ENCODE measurements at places on chromosomes 1 and 21. TPM values are rescaled to one million over a fixed set of nuclear protein-coding genes. Genes with fewer than 3 reads are reported as not detected.

GRCh38 chr1:150151291-150152181 is 1.8 kb downstream of the PLEKHO1 start:
- no peak for DNase-seq

DNA sequence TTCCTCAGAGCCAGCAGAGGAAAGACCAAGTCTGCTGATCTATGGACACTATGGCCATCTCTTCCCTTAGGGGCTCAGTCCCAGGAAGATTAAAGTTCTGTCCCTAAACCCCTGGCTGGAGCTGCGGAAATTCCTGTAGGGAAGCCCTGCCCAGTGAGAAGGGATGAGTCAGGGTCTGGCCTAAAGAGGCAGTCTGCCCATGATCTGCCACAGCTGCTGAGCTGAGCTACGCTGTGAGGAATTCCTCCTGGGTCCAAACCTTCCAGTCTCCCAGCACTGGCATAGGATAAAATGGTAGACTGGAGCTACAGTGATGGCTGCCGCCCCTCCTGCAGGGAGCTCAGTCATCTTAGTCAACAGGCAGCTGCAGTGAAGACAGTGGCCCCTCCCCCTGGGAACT is 213.7 kb downstream of the BRINP2 start:
- DNase-seq = no peak

DNA sequence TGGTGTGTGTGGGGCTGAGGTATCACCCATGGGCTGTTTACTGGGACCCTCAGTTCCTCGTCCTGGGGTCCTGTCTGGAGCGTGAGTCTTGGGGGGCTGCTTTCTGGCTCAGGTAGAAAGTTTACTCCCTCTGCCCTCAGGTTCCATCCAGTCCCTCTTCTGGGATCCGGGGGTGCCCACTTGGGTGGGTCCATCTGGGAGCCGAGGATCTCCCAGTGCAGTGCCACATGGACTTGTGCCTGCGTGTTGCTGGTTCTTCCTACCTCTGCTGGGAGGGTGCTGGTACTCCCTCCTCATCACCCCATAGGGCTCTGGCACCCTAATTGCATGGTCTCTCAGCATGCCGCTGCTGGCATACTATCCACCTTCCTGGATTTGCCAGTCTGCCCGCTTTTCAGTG is 14.0 kb downstream of the SNAP47 start:
- DNase-seq = no peak

Gene PHLDA3
- 21.1 TPM for total RNA-seq

DNA sequence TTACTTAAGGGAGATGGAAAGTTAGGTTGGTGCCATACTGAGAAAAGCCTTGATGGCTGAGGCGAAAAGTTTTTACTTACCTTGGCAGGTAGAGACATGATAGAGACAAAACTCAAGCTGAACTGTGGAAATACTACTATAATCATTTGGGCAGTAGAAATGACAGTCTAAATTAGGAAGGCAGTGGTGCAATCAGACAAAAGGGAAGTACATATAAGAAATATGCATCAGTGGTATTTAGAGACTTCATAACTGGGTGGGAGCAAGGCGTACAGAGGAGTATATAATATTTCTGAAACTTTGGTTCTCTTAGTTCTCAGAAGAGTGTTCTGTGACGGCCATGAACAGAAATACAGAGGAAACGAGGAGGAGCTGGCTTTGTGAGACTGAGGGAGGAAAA is 2.4 kb upstream of the CEP350 start:
- DNase-seq = no peak

DNA sequence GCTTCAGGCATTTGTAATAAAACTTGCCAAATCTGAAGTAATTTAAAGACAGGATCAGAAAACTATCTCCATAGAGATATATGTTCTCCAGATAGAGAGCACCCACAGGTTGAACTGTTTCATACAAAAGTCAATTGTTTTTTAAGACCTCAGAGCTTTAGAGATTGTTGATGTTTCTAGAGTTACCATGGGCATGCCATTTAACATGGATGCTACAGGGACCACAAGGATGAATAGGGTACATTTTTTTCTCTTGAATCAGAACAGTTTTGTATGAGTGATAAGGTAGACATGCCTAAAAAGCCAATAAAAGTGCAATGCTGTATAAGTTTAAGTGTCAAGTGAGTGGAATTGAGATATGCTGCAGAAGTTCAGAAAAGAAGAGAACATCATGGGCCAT is 511.0 kb upstream of the CAMK1G start:
- no peak for DNase-seq

Gene CNTN2
- total RNA-seq = 0.58 TPM

DNA sequence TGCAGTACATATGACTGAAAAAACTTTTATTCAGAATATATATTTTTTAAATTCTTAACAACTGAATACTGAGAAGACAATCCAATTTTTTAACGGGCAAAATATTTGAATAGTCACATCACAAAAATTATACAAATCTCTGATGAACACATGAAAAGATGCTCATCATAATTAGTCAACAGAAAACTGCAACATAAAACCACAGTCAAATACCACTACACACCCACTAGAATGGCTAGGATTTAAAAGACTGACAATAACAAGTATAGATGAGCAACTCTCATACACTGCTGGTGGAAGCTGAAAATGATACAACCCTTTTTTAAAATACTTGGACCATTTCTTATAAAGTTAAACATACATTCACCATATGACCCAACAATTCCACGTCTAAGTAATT is 87.7 kb upstream of the TNFSF4 start:
- DNase-seq = no peak

Gene SPATA17
- total RNA-seq = 1.2 TPM

GRCh38 chr1:25651824-25652741 is 35.5 kb downstream of the MAN1C1 start:
- DNase-seq = peak; percentile 44

DNA sequence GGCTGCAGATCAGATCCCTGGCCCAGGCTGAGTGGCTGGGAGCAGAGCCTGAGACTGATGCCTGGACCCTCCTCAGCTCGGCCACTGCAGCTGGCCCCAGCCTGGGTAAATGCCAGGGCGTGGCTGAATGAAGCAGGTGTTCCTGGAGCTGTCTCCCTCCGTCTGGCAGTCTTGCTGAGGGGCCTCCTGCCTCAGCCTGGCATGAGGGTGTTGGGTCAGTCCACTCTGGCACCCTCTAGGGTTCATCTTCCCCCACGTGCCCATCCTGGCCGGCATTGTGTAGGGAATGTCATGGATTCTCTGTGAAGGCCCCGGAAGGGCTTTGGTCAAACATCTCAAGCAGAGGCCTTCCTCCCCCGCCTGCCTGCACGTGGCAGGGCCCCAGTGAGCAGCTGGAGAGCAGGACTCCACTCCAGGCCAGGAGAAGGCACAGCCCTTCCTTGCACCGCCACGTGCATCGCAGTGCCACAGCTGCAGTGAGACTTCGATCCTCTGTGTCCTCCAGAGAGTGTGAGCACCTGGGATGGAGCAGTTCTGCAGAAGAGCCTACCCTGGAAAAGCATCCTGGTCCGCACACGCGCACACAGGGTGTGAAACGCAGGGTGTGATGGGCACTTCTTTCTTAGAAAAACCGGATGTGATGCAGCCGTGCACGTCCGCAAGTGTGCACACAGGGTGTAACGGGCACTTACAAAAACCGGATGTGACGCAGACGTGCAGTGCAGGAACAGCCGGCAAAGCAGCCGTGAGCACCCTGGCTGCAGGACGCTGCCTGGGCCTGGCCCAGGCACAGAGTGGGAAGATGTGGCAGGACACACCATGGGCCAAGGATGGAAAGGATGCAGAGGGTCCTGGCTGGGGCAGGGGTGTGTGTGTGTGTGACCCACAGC is 4.6 kb upstream of the KRTAP10-4 start:
- no peak for DNase-seq

DNA sequence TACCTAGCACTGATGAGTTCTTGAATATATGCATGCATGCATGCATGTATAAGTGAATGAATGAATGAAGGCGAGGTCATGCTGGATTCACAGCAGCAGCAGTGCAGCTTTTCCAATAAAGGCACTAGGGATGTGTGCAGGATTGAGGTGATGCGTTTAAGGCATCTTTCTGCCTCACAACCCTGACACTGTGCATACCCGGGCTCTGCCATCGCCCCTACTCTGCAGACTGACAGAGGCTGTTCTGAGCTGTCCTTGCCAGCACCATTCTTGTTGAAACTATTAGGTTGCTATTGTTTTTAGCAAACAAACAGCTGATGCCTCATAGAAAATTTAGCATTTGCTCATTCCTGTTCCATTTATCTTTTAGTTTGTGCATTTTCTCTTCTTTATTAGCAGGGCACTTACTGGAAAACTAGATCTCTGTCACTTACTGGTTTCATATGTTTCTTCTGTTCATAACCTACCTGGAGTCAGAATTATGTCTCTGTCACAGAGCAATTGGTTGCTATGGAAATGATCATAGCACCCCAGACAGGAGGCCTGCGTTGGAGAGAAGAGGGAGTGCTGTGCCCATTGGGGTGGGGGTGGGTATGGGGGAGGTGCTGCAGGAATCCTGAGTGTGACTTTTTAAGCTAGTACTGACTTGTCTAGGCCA is 79.0 kb downstream of the CD58 start:
- no peak for DNase-seq

Gene BMP8A
- 0.16 TPM for total RNA-seq

GRCh38 chr21:34157521-34157920 is 84.1 kb downstream of the MRPS6 start:
- DNase-seq = no peak

- peak; percentile 80 for DNase-seq
These were observed 2.9 kb downstream of the IFI6 start for GRCh38 chr1:27668808-27669723.

DNA sequence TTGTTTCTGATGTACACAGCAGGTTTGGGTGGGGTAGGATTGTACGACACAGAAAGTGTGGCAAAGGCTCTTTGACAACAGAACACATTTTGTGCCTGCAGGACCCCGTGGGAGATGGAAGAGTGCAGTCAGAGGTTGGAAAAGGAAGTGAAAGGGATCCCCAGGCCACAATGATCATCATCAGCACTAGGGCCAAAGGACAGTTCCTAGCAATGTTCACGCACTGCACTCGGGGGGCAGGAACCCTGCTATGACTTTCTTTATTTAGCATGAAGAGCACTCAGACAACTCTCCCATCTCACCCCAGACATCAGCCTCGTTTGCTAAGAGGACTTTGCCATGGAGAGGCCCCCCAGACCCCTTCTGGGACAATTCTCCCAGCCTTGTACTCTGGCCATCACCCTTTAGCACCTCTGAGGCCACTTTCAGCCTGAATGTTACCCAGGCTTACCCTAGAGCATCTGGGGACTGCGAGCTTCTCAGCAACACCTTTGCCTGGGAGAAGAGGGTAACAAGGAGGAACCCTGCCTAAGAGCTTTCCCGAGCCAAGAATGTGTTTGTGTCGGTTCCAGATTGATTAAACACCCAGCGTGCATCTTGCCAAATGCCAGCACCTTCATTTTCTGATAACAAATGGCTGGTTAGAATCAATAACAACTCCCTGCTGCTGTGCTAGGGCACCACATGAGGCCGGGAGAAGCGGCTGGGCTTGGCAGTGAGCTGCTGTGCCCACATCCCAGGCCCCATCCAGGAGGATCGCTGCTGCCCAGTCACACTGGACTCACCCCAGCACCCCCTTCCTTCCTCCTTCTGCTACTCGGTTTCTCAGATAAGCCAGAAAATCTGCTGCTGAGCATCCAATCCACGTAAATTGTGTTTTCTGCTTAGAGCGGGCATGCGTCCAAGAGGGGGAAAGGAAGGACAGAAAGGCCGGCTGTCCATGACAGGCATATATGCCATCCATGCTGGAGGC is 633.1 kb downstream of the AJAP1 start:
- DNase-seq = no peak

- DNase-seq = no peak
These were observed 18.8 kb downstream of the GPR52 start for GRCh38 chr1:174466607-174467006.

- no peak for DNase-seq
These were observed 90.0 kb downstream of the TYW3 start for GRCh38 chr1:74822851-74823401.

Gene ETNK2
- total RNA-seq = 4.4 TPM

Gene PCP4
- 5.4 TPM for total RNA-seq

DNA sequence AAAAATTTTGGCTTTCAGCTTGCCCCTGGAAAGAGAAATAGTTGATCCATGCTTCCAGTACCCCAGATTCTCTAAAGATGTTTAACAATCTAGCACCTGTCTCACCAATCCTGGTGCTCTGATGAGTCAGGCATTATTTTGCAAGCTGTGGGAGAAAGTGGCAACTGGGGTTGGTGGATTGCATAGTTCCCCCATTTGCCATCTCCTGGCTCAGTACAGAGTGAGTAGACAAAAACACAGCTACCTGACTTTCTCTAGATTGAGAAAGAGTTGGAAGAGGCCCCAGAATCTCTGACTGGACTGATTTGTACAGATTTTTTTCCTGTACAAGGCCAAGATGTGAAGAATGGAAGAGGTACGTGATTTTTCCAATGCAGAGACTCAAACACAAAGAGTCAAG is 75.1 kb upstream of the NEGR1 start:
- DNase-seq = no peak

- no peak for DNase-seq
These were observed 108.0 kb downstream of the SGIP1 start for GRCh38 chr1:66641891-66642473.

GRCh38 chr1:1629430-1630190 is 2.4 kb upstream of the MMP23B start:
- DNase-seq = no peak

- no peak for DNase-seq
These were observed 317.7 kb upstream of the ESRRG start for GRCh38 chr1:217040711-217041455.

- DNase-seq = peak; percentile 52
These were observed 18.9 kb downstream of the SGIP1 start for GRCh38 chr1:66552829-66553228.

DNA sequence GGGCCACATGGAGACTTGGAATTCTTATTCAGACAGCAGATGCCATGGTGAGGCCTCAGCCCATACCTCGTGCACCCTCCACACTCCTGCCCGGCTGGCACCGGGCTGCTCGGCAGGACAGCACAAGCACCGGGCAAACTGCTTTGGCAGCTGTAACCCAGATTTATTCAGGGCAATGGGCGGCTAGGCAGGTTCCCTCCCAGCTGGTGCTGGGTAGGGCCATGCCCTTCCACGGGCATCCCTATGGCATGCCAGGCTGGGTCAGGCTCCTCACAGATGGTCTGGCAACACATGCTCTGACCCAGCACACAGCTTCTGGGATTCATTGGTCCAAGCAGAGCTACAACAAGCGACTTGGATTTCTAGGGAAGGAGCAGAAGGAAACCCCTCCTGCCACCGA is 53.4 kb downstream of the ATP1A1 start:
- DNase-seq = no peak

DNA sequence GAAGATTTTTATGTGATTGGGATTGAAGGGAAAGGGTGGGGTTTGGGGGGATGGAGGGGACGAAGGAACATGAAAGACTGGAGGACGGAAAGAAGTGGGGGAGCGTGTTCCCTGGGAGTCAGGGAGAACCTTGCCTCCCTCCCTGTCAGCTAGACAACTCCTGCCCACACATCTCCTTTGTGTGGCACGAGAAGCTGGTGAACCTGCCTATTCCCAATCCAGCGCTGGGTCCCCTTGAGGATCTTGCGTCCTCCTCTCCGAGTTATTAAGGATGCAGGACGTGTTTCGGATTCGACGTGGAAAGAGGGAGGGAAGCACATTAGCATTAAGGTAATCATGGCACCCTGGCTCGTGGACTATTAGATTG is 1.4 kb downstream of the LRRC7 start:
- no peak for DNase-seq

Measured in left ventricle myocardium inferior (tissue), 1 donor.